ENCODE measurements at places on chromosomes 4 and X. TPM values are rescaled to one million over a fixed set of nuclear protein-coding genes. Genes with fewer than 3 reads are reported as not detected.

The SSX4B gene
- not detected for total RNA-seq

The KIT gene
- 0.23 TPM for total RNA-seq

The PPEF1 gene
- not detected for total RNA-seq

The PLP1 gene
- 0.81 TPM for total RNA-seq

The COL25A1 gene
- 2.5 TPM for total RNA-seq

The AFM gene
- 208 TPM for total RNA-seq

DNA sequence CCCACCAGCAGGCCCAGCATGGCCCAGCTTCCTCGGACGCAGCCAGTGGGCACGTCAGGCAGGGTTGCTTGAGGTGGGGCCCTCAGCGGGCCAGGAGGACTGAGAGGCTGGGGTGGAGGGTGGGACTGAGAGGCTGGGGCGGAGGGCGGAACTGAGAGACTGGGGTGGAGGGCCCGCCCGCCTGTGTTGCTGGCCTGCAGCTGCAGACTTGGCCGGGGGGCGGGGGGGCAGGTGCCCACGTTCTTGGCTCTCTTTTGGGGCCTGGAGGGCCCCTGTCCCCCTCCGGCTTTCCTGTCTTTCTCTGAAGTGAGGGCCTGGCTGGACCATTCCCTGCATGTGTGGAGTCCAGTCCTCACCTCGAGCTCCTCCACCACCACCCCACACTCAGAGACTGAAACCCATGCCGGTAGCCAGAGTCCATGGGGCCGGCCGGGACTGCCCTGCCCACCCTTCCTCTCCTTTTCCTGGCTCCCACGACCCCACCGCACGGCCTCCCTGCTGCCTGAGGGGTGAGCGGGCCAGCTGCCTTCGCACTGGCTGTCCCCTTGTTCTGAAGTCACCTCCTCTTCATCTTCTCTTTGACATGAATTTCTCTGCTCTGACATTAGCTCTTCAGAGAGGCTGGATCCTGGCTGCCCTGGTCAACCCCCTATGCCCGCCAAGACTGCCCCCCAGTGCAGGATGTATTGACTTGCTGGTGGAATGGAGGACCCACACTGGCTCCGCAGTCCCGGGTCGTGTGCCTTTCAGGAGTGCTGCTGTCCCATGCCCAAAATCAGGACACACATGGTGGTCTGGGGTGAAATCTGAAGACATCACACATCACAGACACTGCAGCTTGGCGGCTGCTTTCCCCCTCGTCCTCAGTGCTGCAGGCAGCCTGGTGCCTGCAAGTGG, 10.1 kb upstream of the NKX1-1 start:
- DNase-seq: no peak

GRCh38 chr4:175412746-175413145, 399.3 kb downstream of the GPM6A start:
- no peak for DNase-seq

DNA sequence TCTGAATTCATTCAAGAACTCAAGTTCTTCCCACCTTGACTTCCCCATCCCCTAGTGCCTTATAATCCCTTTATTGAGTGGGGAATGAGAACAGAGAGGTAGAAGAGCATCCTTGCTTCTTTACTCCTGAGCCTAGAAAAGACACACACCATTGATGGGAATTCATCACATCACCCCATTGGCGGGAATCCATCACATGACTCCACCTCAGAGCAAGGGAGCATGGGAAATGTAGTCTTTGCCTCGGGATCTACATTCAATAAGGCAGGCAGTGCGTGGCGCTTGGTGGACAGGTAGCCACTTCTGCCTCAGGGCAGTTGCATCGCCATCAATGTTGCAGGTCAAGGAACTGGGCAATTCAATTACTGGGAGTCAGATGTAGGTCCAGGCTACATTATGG, 50.7 kb downstream of the MXRA5 start:
- no peak for DNase-seq

Measured in left lobe of liver (tissue), 2 donors.